CD4-positive, CD25-positive, alpha-beta regulatory T cell (primary cell): ENCODE measurements at places on chromosomes 12 and 14.

DNA sequence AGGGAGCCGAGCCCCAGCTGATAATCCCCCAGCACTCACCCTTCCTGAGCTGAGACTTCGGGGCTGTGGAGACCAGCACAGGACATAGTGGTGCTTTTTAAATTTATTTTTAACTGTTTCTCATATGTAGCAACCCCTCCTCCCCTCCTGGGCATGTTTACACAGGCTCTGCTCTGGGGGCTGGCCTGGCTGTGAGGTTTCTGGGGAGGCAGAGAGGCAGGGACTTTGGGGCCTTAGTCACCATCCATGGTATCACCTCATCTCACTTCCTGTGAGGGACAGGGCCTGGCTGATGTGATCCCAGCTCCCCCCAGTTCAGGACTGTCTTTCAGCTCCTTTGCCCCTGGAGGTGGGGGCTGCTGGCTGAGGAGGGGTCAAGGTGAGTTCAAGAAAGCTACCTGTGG, 20.4 kb downstream of the VASH1 start:
- DNase-seq, result no peak

GRCh38 chr14:34633742-34634141, 3.8 kb upstream of the SNX6 start:
- DNase-seq, result no peak

GRCh38 chr12:132389526-132390286, 60.3 kb upstream of the GALNT9 start:
- DNase-seq, result no peak

GRCh38 chr14:22088614-22089342, 415.2 kb upstream of the OR4E1 start:
- DNase-seq, result no peak

- DNase-seq, result no peak
These were observed 98.0 kb upstream of the RTL1 start for GRCh38 chr14:101001311-101002069.

- no peak for DNase-seq
These were observed 76.6 kb downstream of the PAX9 start for GRCh38 chr14:36738269-36738668.

DNA sequence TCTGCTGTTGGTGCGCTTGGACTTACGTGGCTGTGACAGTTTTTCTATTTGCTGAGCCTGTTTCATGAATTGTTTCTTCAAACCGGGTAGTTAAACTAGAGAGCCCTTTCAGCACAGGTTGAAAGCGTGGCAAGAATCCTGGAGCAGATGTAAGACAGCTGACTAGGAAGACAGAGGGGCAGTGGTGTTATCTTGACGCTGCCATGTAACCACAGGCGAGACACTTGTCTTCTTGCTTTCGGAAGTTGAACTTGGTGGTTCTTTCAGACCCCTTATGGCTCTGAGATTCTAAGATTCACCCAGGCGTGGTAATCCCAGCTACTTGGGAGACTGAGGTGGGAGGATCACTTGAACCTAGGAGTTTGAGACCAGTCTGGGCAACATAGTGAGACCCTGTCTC, 4.3 kb downstream of the EMP1 start:
- no peak for DNase-seq

GRCh38 chr14:30872602-30873001, 1.8 kb upstream of the COCH start:
- no peak for DNase-seq

DNA sequence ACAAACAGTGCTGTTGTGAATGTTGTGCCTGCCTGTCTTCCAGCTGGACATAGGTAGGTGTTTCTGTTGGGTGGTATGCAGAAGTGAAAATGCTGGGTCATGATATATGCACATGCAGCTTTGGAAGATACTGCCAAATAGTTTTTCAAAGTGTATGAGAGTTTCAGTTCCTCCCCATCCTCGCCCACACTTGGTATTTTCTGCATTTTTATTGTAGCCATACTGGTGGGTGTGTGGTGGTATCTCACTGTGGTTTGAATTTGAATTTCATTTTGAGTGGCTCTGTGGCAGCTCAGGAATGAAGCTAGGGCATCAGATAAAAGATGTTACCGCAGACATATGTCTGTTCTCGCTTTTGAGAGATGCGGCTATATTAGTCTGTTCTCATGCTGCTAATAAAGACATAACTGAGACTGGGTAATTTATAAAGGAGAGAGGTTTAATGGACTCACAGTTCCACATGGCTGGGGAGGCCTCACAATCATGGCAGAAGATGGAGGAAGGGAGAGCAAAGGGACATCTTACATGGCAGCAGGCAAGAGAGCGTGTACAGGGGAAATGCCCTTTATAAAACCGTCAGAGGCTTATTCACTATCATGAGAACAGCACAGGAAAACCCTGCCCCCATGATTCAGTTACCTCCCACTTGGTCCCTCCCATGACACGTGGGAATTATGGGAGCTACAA, 183.1 kb downstream of the CAND1 start:
- no peak for DNase-seq

DNA sequence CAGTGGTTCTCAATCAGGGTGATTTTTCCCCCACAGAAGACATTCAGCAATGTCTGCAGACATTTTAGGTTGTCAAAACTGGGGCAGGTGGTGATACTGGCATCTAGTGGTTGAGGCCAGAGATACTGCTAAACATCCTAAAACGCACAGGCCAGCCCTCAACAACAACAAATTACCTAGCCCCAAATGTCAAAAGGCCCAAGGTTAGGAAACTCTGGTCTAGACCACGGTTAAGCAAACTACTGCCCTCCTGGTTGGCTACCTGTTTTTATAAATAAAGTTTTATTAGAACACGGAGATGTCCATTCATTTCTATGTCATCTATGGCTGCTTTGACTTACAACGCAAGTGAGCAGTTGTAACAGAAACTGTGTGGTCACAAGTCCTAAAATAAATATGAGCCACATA, 186.7 kb downstream of the EFCAB11 start:
- peak; percentile 85 for DNase-seq

- no peak for DNase-seq
These were observed 26.6 kb downstream of the ATF7 start for GRCh38 chr12:53599579-53599978.

DNA sequence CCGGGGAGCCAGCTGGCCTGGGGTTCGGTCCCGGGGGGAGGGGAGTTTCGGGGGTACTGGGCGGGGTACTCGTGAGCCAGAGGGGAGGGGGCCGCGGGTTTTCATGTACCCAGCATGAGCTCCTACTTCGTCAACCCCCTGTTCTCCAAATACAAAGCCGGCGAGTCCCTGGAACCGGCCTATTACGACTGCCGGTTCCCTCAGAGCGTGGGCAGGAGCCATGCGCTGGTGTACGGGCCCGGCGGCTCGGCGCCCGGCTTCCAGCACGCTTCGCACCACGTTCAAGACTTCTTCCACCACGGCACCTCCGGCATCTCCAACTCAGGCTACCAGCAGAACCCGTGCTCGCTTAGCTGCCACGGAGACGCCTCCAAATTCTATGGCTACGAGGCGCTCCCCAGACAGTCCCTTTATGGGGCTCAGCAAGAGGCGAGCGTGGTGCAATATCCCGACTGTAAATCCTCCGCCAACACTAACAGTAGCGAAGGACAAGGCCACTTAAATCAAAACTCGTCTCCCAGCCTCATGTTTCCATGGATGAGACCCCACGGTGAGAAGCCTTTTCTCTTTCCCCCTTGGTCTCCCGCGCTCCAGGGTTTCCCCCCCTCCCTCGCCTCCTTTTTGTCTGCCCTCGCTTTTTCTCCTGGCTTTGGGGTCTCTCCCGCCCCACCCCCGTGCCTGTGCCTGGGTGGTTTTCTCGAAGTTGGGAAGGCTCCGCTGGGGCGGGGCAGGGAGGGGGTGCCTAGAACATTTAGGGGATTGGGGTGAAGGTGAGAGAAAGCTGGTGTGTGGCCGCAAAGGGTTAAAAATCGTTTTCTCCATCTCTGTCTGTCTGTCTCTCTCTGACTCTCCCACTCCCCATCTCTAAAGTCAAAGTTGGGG, 627 bp downstream of the HOXC8 start:
- DNase-seq, result no peak

DNA sequence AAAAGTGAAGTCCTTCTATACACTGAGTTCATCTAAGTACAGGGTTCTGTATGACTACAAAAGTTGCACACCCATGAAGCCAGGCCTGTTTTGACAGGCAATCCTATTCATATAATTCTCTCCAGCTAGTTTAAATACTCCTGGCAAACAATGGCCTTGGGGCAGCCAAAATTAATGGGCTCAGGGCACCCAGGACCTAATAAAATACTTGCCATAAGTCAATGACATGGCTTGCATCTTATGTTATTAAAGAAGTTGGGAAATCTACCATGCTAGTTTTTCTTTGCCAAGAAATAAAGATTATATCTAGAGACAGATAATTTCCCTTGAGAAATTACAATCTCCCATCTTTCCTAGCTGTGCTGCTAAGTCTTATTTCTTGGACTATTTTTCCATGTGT, 11.1 kb upstream of the TMTC1 start:
- DNase-seq, result no peak

DNA sequence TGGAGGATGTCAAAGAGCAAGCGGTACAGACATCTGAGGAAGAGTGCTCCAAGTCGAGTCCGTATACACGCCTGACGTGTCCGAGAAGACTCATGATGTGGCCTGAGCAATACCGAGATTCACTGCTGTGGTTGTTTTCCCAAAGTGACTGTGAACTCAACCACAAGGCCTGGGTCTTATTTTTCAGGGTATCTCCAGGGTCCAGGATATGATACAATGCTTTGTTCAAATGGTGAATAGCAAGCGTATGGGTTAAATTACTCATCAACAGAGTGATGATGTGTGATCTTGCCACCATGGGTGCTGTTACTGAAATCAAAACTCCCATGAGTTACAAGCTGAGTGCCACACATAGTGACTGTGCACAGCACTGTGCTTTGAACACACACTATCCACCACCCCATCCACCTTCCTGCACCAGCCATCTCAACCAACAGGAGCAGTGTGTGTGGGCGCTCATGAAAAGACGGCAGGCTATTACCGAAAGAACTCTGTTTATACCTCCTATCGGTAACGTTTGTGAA, 109.6 kb downstream of the BCAT1 start:
- peak; percentile 67 for DNase-seq

DNA sequence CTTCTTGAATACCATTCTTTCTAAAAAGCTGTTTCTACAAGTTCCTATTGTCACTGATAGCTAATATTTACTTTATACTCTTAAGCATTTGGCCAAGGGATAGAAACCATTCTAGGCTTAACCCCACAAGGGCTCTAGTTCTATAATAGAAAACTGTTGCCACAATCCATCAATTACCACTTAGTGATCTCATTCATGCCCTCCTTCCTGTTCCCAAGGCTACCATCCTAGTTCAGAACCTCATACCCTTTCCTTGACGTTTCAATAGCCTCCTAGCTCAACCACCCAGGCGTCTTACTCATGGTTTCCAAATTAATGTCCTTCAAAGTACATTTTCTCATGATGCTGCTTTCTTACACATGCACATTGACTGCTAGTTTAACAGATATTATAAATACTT, 493.5 kb downstream of the NAV3 start:
- DNase-seq, result no peak

GRCh38 chr14:52821805-52822250, 30.4 kb upstream of the GNPNAT1 start:
- no peak for DNase-seq

DNA sequence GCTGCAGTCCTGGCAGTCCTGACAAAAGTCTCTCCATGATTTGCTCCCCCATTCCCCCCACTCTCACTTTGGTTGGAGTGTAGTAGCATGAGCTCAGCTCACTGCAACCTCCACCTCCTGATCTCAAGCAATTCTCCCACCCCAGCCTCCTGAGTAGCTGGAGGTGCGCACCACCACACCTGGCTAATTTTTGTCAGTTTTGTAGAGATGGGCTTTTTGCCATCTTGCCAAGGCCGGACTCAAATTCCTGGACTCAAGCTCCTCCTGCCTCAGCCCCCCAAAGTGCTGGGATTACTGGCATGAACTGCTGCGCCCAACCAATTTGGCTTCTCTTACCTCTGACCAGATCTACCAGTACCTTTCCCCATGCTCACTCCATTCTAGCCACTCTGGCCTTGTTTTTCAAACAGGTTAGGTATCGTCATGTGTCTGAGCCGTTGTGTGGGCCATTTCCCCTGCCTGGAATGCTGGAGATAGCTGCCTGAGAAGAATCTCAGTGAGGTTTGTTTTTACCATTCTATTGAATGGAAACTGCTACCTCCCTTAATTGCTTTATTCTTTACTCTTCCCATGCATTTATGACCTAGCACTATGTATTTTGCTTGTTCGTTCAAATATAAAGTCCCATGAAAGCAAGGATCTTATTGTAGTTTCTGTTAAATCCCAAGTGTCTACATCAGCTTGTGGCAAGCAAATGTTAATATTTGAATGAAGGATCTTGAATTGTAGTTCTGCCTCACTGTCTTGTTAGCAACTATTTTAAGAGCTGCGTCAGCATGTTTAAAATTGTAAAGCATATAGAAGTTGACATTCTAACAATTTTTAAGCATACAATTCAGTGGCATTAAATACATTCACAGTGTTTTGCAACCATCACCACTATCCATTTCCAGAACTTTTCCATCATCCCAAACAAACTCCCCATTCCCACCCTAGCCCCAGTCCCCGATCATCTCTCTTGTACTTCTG, 39.7 kb downstream of the CPSF6 start:
- DNase-seq, result no peak

DNA sequence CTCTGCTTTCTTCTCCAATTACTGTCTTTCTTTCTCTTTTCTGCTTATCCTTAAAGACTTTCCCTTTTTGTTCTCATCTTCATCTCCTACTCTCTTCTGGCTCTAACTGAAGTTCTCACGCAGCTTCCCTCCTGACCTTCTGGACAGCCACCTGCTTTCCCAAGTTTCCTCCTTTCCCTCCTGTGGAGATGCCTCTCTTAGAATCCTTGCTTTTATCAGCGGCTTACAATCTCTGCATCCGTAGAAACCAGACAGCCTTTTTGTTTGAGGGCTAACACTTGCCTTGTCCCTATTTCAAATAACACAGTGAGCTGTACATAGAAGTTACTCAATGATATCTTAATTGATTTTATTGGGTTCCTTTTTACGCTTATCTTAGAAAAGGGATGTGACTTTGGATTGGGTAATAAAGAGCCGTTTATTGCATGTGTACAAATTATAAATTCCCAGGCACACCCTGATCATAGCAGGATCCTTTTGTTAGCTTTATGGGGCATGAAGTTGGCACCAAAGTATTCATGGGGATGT, 2.1 kb upstream of the LGALS3 start:
- DNase-seq, result no peak

- DNase-seq, result no peak
These were observed 25.4 kb upstream of the DLK1 start for GRCh38 chr14:100701314-100701713.

DNA sequence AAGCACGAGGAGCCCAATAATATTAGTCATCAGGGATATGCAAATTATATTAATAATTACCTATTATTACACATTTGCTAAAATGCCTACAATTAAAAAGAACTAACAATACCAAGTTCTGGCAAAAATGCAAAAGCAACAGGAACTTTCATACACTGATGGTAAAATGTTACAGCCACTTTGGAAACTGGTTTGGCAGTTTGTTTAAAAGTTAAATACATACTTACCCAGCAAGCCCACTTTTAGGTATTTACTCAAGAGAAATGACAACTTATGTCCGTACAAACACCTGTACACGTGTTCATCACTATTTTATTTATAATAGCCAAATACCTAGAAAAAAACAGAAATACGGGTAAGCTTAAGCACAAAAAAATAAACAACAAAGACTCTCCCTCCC, 17.0 kb downstream of the WDR89 start:
- no peak for DNase-seq

GRCh38 chr12:93989949-93990348, 158.4 kb upstream of the PLXNC1 start:
- DNase-seq, result no peak

- DNase-seq, result no peak
These were observed 244.9 kb downstream of the C12orf50 start for GRCh38 chr12:87784350-87784749.

- DNase-seq, result no peak
These were observed 25.1 kb downstream of the AHNAK2 start for GRCh38 chr14:104953097-104953496.

GRCh38 chr12:132836795-132837331, 8.2 kb upstream of the GOLGA3 start:
- DNase-seq, result no peak
